ENCODE measurements at places on chromosomes 2 and 18.

GRCh38 chr18:31977270-31977872, 34.4 kb upstream of the TRAPPC8 start:
- no peak for DNase-seq

DNA sequence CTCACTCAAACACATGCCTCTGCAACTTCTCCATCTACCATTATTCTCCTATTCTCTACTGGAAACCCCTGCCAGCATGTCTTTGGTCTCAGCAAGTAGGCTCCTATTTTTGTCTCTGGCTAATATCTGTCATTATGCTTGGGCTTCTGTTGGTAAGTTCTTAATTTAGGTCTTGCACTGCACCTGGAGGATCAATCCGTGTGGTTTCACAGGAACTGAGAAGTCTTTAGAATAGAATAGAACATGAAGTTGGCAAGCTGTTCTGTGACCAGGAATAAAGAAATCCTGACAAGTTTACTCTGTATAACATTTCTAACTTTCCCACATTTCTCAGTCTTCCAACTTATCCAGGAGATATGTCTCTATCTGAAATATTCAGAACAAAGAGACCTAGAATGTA, 219.5 kb upstream of the GYPC start:
- no peak for DNase-seq

GRCh38 chr2:207617011-207617671, 8.1 kb downstream of the METTL21A start:
- DNase-seq: no peak

GRCh38 chr2:196356332-196356731, 185.0 kb upstream of the STK17B start:
- no peak for DNase-seq

- DNase-seq: no peak
These were observed 181.1 kb upstream of the RBBP8 start for GRCh38 chr18:22752014-22752413.

GRCh38 chr2:37816686-37817085, 108.4 kb upstream of the RMDN2 start:
- no peak for DNase-seq

DNA sequence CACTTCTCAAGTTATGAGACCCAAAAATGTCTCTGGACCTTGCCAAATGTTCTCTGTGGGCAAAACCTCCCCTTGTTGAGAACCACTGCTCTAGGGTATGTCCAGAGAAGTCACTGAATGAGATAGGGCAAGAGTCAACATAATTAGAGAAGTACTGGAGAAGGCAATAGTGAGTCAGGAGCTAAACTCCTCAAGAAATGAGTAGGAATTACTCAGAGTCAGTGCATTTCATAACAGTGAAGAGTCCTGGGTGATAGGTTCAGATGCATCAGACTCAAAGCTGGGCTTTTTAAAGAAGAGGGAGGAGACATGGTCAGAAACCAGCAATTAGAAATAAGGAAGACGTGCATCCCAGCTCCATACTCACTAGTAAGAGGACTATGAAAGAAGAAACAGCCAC, 38.6 kb upstream of the IHH start:
- DNase-seq: no peak

- DNase-seq: no peak
These were observed 45.7 kb downstream of the PMAIP1 start for GRCh38 chr18:59945544-59945943.

GRCh38 chr2:228624733-228625132, 443.2 kb upstream of the SPHKAP start:
- no peak for DNase-seq

GRCh38 chr2:203104273-203104672, 89.6 kb downstream of the NBEAL1 start:
- no peak for DNase-seq

DNA sequence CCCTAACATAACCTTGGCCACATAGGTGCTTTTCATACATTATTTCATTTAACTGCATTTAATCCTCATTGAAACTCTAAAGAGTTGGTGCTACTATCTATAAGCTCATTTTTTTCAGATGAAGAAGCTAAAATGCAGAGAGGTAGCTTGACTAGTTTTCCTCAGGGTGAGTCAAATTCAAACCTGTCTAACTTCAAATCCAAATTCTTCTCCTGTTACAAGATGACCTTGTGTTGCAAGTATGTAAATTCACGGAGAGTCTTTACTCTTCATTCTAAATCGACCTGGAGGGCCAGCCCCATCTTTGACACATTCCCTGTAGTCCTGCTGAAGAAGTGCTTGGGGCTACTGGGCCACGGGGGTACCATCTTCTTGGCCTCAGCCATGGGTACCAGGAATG, 8.2 kb upstream of the SETBP1 start:
- DNase-seq: no peak

DNA sequence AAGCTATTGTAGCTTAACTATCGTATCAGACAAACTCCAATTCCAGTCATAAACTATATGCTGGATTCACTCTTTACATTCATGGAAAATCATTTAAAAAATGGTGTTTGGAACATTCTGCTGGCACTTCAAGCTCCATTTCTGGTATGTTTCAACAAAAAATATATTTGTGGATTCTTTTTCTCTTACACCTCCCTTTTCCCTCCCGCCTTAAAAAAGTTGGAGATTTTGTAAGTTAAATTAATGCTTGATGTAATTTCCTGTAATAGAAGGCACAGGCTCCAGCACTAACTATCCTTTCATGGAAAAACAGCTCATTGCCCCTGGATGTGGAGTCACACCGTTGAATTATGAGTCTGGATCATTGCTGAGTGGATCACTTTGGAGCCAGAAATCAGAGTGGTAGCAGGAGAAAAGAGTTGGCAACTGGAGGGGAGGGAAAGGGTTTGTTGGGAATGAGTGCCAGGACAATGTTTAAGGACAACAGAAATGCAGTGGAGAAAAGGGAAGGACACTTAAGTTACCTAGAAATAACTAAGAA, 102.8 kb downstream of the ICOS start:
- DNase-seq: no peak

GRCh38 chr2:152434395-152435182, 99.6 kb downstream of the FMNL2 start:
- DNase-seq: no peak

DNA sequence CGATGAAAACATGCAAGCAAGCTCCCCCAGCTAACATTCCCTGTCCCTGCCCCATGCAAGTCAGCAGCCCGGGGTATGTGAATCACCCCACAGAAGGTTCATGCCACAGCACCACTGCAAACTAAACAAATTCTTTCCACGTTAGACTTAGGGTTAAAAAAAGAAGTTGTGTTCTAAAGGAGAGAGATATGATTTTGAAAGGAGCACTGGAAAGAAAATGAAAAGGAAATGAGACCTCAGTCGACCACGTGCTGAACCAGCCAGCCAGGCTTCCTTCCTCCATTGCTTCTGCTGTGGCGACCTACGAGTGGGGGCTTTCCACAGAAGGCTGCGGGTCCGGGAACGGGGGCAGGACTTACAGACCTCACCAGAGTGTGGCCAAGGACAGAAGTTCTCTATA, 52.0 kb downstream of the ARL4C start:
- DNase-seq: no peak

- no peak for DNase-seq
These were observed 85.1 kb upstream of the FZD5 start for GRCh38 chr2:207854484-207855440.

GRCh38 chr2:240952496-240953246, 45.7 kb upstream of the SNED1 start:
- DNase-seq: no peak

DNA sequence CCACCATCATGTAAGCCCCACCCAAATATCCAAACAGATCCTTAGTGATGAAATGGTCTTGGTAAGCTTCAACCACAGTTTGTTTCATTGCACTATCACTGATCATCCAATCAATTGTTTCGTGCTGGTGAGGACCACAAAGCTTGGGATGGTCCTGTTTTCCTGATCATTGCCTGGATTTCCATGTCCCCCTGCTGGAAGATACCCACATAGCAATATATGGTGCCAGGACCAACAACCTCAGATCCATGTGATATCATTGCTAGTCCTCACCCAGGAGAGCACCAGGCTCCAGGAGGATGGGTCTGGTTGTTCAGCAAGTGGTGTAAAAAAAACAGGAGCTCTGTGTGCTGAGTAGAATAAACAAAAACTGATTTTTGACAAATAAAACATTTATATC, 206.5 kb upstream of the SH3BP4 start:
- no peak for DNase-seq

Measured in NCI-H446 treated with DMSO at 0.1 percent for 48 hours (cell line).